ENCODE measurements at places on chromosomes 4 and X.
A peak's percentile ranks its signal among the peaks of the same experiment; 100 is the strongest.

DNA sequence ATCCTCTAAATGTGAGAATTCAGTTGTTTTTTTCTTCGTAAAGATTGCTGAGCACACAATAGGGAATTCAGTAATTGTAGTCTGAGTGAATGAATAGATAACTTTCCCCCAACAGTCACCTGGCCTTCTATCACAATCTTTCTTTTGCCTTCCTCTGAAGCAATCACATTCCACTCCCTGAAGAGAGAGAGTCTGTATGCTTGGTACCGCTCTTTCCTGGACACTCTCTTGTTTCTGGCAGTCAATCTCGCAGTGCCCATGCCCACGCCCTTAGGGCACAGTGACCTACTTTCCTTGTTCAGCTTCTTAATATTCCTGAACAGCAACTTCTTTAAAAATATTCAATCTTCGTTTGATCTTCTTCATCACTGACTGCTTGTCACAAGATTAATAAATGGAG is 255.9 kb downstream of the ADAMTS3 start:
- no peak for DNase-seq
- no peak overlapping the region for H3K4me3 ChIP-seq
- H3K4me1 ChIP-seq, result peaks cover 5% of the 10 kb centered on the region
- H3K27me3 ChIP-seq, result no peaks in the 10 kb centered on the region

DNA sequence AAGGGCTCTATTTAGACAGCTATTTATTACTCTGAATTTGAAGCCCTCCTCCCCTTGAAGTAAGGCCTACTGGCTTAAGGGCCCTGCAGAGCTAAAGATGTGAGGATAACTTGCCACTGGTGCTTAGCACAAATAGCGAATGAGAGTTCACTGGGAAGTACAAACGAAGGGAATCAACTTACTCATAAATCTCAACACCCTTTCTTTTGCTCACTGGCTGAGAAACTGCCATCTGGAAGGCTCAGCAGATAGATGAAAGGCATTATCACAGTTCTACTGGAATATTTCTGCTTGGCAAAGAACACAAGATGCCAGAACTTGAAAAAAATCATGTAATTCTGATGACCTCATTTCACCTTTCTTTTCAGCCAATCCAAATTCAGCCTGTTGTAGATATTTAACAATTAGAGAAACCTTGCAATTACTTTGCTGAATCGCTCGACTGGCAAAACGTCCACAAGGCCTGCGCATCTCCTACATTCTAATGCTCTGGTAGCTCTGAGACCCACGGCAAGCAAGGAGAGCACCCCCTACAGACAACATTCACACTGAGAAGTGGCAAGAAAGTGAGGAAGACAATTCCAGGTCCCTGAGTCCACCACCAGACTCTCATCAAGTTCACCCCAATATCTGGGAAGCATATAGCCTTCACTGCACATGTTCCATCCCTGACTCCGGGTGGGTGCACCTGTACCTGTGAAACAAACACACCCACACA is 27.5 kb downstream of the TSPAN5 start:
- H3K36me3 ChIP-seq, result no peaks in the 10 kb centered on the region
- DNase-seq, result no peak
- no peak overlapping the region for H3K27ac ChIP-seq
- H3K4me3 ChIP-seq, result no peak overlapping the region
- H3K27me3 ChIP-seq, result no peaks in the 10 kb centered on the region

DNA sequence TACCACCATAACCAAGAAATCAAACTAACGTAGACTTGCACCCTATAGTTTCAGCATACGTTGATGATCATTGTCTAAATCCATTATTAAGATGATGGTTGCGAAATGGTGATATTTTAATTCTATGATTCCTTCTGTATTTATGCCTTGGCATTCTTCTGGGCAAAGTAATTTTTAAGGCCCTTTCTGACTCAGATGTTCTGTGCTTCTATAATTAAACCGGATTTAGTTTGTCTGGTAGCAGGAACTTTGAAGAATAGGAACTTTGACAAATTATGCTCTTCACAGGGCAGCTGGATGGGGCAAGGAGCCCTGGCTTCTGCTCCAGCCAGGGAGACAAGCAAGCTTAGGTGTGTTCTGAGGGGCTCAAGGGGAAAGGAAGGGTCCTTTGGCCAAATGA is 23.8 kb upstream of the PLAC1 start:
- DNase-seq, result no peak
- H3K27ac ChIP-seq, result no peak overlapping the region
- H3K27me3 ChIP-seq, result no peaks in the 10 kb centered on the region
- H3K36me3 ChIP-seq, result no peaks in the 10 kb centered on the region
- H3K4me3 ChIP-seq, result no peak overlapping the region

DNA sequence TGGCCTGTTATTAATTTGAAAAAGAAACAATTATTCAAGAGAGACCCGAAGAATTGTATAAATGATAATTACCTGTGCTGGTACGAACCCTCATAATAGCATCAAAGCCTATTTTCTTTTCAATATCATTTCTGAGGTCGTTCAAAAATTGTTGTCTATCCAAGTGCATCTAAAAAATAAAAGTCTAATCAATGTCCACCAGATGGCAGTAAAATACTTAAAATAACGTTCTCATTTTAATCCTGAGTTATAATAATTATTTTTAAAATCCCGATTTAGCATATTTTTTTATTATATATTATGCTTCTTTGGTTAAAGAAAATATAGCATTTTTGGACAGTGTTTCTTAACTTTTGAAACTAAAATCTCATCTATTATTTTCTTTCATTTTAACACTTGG is 55.7 kb downstream of the METTL14 start:
- no peak overlapping the region for H3K27ac ChIP-seq
- no peak overlapping the region for H3K4me3 ChIP-seq
- no peaks in the 10 kb centered on the region for H3K36me3 ChIP-seq
- no peaks in the 10 kb centered on the region for H3K27me3 ChIP-seq
- no peaks in the 10 kb centered on the region for H3K4me1 ChIP-seq

GRCh38 chr4:186760576-186760975 is 36.9 kb upstream of the FAT1 start:
- H3K4me3 ChIP-seq, result no peak overlapping the region
- DNase-seq, result no peak

GRCh38 chr4:88014386-88014905 is 7.0 kb downstream of the PKD2 start:
- DNase-seq, result no peak
- H3K27me3 ChIP-seq, result no peaks in the 10 kb centered on the region
- no peak overlapping the region for H3K27ac ChIP-seq
- peaks cover 19% of the 10 kb centered on the region for H3K4me1 ChIP-seq
- H3K4me3 ChIP-seq, result no peak overlapping the region

- no peaks in the 10 kb centered on the region for H3K36me3 ChIP-seq
- no peaks in the 10 kb centered on the region for H3K27me3 ChIP-seq
- H3K27ac ChIP-seq, result no peak overlapping the region
- no peak overlapping the region for H3K4me3 ChIP-seq
Measured at GRCh38 chrX:18133605-18134004, 87.1 kb downstream of the BEND2 start.

- H3K4me3 ChIP-seq, result no peak overlapping the region
- DNase-seq, result no peak
- no peaks in the 10 kb centered on the region for H3K4me1 ChIP-seq
- no peak overlapping the region for H3K27ac ChIP-seq
Measured at GRCh38 chrX:7996851-7997250, 69.6 kb upstream of the PNPLA4 start.

GRCh38 chrX:39826813-39827543 is 270.8 kb downstream of the BCOR start:
- no peak overlapping the region for H3K4me3 ChIP-seq
- DNase-seq, result no peak
- peaks cover 7% of the 10 kb centered on the region for H3K4me1 ChIP-seq
- no peak overlapping the region for H3K27ac ChIP-seq
- no peaks in the 10 kb centered on the region for H3K36me3 ChIP-seq
- peaks cover 2% of the 10 kb centered on the region for H3K27me3 ChIP-seq

DNA sequence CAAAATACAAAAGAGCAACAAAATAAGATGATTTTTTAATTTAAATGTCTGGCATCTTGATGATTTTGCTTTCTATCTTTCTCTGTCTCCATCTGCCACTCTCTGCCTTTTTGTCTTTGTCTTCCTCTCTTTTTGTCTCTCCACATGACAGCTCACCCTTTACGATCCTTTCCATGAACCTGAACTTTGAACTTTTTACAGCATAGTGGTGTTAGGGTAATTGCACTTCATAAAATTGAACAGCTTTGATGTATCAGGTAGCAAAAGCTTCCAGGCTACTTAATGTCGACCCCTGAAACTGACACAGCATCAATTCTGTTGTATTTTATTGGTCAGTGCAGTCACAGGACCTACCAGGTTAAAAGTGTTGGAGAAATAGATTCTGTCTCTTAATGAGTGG is 1517.0 kb downstream of the ADGRL3 start:
- no peaks in the 10 kb centered on the region for H3K27me3 ChIP-seq
- H3K4me1 ChIP-seq, result no peaks in the 10 kb centered on the region
- no peak for DNase-seq

DNA sequence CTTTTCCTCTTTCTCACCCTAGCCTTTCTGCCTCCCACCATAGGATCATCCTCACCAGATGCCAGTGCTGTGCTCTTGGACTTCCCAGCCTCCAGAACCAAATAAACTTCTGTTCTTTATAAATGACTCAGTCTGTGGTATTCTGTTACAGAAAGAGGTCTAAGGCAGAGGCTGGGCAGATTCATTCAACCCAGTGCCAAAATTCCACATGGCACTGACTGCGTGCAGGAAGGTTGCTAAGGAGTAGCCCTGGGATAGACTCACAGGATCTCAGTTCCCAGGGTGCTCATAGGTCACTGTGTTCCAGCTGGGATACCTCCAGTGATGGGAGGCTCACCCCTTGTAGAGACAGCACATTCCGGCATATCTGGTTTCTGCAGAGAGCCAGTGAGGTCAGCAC is 22.0 kb downstream of the SORCS2 start:
- no peaks in the 10 kb centered on the region for H3K27me3 ChIP-seq
- no peak for DNase-seq
- H3K36me3 ChIP-seq, result no peaks in the 10 kb centered on the region
- no peak overlapping the region for H3K27ac ChIP-seq
- H3K4me1 ChIP-seq, result peaks cover 6% of the 10 kb centered on the region

DNA sequence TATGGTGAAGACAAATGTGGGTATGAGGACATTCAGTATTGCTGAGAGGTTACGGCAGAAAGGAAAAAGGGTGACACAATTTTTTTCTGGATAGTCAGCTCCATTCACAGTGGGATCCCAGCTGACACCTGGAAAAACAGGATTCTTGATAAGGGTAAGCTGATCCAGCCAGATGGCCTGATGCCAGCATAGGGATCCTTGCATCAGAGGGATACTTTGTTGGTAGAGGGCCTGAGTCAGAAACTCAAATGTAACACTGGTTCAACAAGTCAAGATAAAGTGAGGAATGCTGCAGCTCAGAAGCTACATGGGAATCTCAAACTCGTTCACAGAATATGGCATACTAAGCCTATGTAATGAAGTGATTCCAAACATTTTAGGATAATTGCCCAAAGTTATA is 726.7 kb downstream of the C4orf33 start:
- H3K4me1 ChIP-seq, result no peaks in the 10 kb centered on the region
- H3K4me3 ChIP-seq, result no peak overlapping the region
- H3K27me3 ChIP-seq, result no peaks in the 10 kb centered on the region

DNA sequence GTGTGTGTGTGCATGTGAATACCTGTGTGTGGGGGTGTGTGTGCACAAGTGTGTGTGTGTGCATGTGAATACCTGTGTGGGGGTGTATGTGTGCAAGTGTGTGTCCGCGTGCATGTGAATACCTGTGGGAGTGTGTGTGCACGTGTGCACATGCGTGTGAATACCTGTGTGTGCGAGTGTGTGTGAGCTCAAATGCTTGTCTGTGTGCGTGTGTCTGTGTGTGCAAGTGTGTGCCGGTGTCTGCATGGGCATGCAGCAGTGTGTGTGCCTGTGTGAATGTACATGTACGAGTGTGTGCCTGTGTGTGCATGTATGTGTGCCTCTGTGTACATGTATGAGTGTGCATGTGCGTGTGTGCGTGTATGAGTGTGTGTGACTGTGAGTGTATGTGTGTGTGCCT is 5.0 kb downstream of the DOK7 start:
- no peaks in the 10 kb centered on the region for H3K4me1 ChIP-seq
- H3K36me3 ChIP-seq, result no peaks in the 10 kb centered on the region
- no peak overlapping the region for H3K4me3 ChIP-seq
- H3K27ac ChIP-seq, result no peak overlapping the region
- DNase-seq, result no peak

- H3K4me3 ChIP-seq, result no peak overlapping the region
- no peak for DNase-seq
- H3K27ac ChIP-seq, result no peak overlapping the region
- H3K27me3 ChIP-seq, result no peaks in the 10 kb centered on the region
Measured at GRCh38 chr4:58163156-58163555, 1053.0 kb upstream of the IGFBP7 start.

DNA sequence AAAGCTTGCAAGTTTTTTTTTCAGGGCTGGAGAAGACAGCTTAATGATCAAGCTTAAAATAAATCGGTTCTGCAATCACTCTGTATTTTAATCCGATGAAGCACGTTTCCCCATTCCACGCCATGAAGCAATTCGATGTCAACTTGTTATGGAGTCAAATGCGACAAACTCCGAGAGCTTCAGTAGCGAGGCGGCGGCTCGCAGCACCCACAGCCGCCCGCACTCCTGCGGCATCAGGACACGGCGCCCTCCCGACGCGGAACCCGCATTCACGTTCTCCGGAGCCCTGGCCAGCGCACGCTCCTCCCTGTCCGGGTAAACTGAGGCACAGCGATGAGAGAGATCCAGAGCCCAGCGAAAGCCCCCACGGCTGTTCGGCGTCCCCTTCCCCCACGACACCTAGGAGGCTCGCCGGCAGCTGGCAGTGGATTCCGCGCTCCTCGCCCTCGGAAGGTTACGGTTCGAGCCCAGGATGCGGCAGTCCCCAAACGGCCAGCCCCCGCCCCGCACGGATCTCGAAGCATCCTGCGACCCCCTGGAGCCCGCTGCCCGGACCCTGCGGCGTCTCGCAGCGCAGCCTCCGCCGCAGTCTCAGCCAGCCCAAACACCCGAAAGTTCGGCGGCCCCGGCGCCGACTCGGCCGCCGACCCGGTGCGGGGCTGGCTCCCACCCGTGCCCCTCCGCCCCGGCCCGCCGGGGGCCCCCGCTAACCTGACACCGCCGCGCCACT is 507 bp downstream of the MFAP3L start:
- peak overlapping the region; percentile 43 for H3K27ac ChIP-seq
- no peaks in the 10 kb centered on the region for H3K36me3 ChIP-seq
- peak; percentile 40 for DNase-seq
- no peaks in the 10 kb centered on the region for H3K4me1 ChIP-seq
- peaks cover 4% of the 10 kb centered on the region for H3K27me3 ChIP-seq

- no peak overlapping the region for H3K27ac ChIP-seq
- H3K4me3 ChIP-seq, result no peak overlapping the region
- DNase-seq, result no peak
- H3K36me3 ChIP-seq, result no peaks in the 10 kb centered on the region
- peaks cover 2% of the 10 kb centered on the region for H3K4me1 ChIP-seq
Measured at GRCh38 chr4:127006446-127006877, 626.3 kb upstream of the INTU start.

GRCh38 chrX:42378857-42379256 is 399.1 kb downstream of the PPP1R2C start:
- H3K27me3 ChIP-seq, result no peaks in the 10 kb centered on the region
- no peaks in the 10 kb centered on the region for H3K36me3 ChIP-seq
- no peak for DNase-seq
- H3K27ac ChIP-seq, result no peak overlapping the region
- peaks cover 6% of the 10 kb centered on the region for H3K4me1 ChIP-seq
- no peak overlapping the region for H3K4me3 ChIP-seq

Data from hepatocyte (in vitro differentiated cells).